MCF 10A (cell line): ENCODE measurements at places on chromosomes 12 and 14. TPM values are rescaled to one million over a fixed set of nuclear protein-coding genes. Genes with fewer than 3 reads are reported as not detected.

Gene B4GALNT3
- 0.68 and 0.76 TPM in 2 replicates for total RNA-seq

DNA sequence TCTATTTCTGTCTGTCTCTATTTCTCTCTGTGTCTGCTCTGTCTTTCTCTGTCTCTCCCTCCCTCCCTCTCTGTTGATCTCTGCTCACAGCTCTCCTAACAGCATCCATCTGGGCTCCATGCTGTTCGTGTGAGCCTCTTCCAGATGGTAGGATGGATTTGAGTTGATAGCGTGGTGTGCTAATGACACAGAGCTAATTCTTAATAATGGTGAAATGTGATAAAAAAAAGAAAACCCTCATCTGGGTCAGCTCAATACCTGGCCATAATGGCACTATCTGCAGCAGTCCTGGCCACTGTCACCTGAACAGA lies 96.4 kb downstream of the AACS start:
- no peak for DNase-seq

- DNase-seq: peak; percentile 44
These were observed 65.9 kb upstream of the OTOGL start for GRCh38 chr12:80033448-80033847.

- peak; percentile 1 for DNase-seq
These were observed 167.9 kb downstream of the FSCB start for GRCh38 chr14:44339231-44339630.

GRCh38 chr12:126558219-126558618 lies 1493.0 kb downstream of the AACS start:
- no peak for DNase-seq

DNA sequence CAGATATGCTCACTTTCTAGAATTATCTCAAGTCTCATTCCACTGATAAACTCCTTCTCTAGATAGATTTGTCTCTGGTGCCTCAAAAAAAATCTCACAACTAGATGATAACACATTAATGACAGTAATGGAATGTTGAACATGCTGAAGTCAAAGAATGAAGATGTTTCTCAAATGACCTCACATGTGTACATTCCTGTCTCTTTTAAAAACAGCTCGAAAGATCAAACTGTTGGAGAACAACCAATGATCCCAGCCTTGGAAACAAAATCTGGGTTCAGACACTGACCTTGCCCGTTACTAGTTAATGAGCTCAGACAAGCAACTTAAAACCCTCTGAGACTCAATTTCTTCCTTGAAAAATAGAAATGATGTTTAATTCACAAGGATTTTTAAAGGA lies 44.7 kb upstream of the KCNJ8 start:
- DNase-seq: no peak

GRCh38 chr14:76293923-76294322 lies 82.0 kb upstream of the ESRRB start:
- DNase-seq: no peak

- peak; percentile 41 for DNase-seq
These were observed 1.1 kb downstream of the PHLDA1 start for GRCh38 chr12:76030341-76031080.

- DNase-seq: no peak
These were observed 214.3 kb downstream of the KIF26A start for GRCh38 chr14:104352493-104353220.

- DNase-seq: no peak
These were observed 40.2 kb downstream of the TEAD4 start for GRCh38 chr12:2999265-2999841.

Gene SLC4A8
- 0.56 and 1.1 TPM in 2 replicates for total RNA-seq

GRCh38 chr14:32786886-32787285 lies 151.8 kb upstream of the NPAS3 start:
- no peak for DNase-seq

Gene HOXC6
- total RNA-seq: 7.1 and 11.5 TPM in 2 replicates
